ENCODE measurements at places on chromosomes 5 and 9.
A peak's percentile ranks its signal among the peaks of the same experiment; 100 is the strongest.

GRCh38 chr5:40029711-40030495 lies 605.1 kb upstream of the DAB2 start:
- DNase-seq: no peak

GRCh38 chr5:77628840-77629508 lies 9.5 kb downstream of the OTP start:
- DNase-seq: no peak

- DNase-seq: no peak
Observed at GRCh38 chr5:88868468-88869068, 14.4 kb downstream of the MEF2C start.

DNA sequence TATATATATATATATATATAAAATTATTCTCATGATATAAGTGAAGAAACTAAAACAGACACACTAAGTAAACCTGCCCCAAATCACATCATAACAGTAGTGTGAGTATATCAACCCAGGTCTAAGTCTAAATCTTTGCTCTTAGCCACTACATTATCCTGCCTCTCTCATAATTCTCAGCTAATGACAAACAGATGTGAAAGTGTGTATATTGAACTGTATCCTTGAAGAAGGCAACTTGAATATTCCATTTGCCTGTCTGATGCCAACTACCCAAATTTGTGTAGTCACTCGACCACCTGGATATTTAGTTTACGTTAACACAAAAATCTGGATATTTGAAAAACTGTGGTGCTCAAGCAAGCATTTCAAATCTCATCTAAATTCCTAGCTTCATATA lies 97.4 kb downstream of the PPP2R2B start:
- no peak for DNase-seq

GRCh38 chr5:171363846-171364245 lies 23.8 kb upstream of the NPM1 start:
- no peak for DNase-seq

DNA sequence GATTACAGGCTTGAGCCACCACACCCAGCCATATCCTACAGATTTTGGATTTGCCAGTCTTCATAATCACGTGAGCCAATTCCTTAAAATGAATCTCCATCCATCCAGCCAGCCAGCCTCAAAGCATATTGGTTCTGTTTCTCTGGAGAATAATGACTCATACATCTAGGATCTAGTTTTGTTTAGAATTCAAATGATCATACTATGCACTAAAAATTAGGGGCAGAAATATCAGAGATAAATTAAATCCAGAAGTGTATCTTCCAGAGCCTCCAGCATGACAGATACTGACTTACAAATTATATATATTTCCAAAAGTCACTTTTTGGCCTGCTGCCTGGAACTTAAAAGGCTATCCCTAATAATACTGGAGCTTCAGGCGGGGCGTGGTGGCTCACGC lies 119.1 kb upstream of the NR5A1 start:
- no peak for DNase-seq

DNA sequence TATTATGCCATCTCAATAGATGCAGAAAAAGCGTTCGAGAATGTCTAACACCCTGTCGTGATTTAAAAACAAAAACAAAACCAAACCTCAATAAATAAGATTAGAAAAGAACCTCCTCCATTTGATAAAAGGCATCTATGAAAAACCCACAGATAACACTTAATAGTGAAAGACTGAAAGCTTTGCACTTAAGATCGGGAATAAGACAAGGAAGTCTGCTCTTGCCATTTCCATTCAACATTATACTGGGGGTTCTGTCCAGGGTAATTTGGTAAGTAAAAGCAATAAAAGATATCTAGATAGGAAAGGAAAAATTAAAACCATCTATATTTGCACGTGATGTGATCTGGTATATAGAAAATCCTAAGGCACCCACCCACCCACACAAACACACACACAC lies 7.3 kb upstream of the EXOSC3 start:
- DNase-seq: no peak

GRCh38 chr9:9469271-9469670 lies 1143.5 kb downstream of the PTPRD start:
- DNase-seq: no peak

GRCh38 chr9:89899573-89899972 lies 294.8 kb downstream of the GADD45G start:
- no peak for DNase-seq

GRCh38 chr5:173624282-173624681 lies 7.8 kb upstream of the BOD1 start:
- DNase-seq: no peak

- no peak for DNase-seq
Observed at GRCh38 chr9:128304971-128305288, 17.3 kb downstream of the TRUB2 start.

- peak; percentile 61 for DNase-seq
Observed at GRCh38 chr9:92808726-92809451, 44.3 kb upstream of the BICD2 start.

DNA sequence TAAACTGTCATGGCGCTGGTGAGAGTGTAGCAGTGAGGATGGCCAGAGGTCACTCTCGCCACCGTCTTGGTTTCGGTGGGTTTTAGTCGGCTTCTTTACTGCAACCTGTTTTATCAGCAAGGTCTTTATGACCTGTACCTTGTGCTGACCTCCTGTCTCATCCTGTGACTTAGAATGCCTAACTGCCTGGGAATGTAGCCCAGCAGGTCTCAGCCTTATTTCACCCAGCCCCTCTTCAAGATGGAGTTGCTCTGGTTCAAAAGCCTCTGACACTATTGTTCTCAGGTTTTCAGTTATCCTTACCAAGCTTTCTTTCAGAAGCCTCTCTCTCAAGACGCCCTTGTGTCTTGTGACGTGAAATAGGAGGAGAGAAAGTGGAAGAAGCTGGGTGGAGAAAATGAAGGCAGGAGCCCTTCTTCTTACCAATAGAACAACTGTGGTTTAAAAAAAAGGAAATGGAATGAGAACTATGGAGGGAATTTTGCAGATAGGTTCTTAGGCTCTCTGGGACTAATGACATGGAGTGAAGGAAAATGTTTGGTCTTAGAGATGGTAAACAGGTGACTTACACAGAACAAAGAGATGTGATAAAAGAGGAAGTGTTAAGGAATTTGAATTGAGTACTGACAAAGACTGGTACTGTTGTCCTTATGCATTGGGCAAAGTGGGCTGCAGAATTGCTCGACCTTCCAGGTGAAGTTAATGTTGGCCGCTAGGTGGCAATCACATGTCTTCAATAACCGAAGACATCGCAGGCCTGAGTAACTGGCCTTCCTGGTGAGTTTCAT lies 133.3 kb upstream of the RAI14 start:
- peak; percentile 85 for DNase-seq

- DNase-seq: no peak
Observed at GRCh38 chr5:6087576-6087975, 290.8 kb downstream of the MED10 start.

DNA sequence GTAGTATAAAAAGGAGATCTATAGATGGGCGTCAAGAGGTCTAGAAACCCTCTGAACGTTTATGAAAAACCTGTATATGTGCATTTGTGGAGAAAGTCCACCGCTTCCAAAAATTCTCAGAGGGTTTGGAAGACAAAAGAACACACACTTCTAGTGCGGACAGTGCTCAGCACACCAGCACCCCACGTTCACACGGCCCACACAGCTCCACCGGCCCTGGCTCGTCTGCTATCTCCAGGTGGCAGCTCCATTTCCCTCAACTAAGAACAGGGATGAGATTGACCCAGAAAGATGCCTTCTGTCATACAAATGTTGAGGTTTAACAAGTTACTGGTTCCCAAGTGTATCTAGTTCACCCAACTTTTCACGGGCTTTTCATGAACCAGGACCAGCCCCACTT lies 255.1 kb downstream of the NR2F1-AS1 start:
- DNase-seq: no peak

DNA sequence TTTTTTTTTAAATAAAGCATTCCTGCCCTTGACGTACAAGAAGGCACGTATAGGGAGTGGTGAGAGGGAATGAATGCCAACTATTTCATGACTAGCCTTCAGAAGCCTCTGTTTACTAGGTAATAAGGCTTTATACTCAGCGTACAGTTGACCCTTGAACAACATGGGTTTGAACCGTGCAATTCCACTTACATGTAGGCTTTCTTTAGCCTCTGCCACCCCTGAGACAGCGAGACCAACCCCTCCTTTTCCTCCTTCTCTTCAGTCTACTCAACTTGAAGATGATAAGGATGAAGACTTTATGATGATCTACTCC lies 22.5 kb downstream of the CDC42SE2 start:
- DNase-seq: no peak

DNA sequence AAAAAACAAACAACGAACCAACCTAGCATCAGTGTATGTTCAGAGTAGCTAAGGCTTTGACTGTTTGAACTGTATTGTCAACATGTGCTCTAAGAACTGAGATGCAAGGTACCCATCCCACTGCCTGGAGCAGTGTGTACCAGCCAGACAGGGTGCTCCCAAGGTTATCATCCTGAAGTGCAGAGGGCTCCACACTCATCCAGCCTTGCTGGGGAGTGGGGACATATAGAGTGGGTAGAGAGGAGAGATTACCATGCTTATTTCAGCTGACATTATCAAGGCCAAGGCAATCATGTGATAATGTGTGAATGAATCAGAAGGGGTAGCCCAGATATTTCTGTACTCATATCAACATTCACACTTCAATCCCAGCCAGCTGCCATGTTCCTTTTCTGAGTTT lies 68.7 kb upstream of the ZNF622 start:
- no peak for DNase-seq

DNA sequence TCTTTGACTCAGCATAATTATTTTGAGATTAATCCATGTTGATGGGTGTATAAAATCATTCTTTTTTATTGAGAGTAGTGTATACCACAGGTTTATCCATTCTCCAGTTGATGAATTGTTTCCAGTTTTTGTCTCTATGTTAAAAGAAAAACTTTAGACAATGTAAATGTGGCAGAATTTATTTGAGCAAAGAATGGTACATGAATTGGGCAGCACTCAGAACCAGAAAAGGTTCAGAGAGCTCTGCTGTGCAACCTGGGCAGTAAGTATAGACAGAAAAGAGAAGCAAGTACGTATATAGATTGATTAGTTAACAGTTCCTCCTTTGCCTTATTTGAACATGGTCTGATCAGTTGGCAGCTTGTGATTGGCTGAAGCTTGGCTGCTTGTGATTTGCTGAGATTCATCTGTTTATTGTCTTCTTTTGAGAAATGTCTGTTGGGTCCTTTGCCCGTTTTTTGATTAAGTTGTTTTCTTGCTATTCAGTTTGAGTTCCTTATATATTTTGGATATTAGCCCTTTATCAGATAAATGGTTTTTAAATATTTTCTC lies 41.4 kb downstream of the CDC42SE2 start:
- DNase-seq: no peak

DNA sequence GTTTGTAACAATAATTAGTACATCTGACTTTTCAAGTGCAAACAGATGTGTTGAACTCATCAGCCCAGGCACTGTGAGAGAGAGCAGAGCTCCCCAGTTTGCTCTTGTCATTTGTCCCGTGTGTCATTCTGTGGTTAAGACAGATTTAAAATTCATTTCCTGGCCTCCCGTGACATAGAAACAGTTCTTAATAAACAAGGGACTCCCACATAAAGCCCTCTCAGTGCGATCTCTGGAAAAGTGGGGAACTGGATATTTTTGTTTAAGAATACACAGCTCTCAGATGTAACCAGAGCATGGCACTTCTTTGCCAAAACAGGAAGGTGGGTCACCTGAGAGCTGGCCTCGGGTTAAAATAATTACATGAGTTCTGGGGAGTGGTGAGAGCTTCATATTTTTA lies 58.6 kb downstream of the PRKACG start:
- no peak for DNase-seq

- peak; percentile 27 for DNase-seq
Observed at GRCh38 chr5:103041071-103041676, 78.8 kb downstream of the GIN1 start.
